ENCODE measurements at places on chromosomes 4 and X.

DNA sequence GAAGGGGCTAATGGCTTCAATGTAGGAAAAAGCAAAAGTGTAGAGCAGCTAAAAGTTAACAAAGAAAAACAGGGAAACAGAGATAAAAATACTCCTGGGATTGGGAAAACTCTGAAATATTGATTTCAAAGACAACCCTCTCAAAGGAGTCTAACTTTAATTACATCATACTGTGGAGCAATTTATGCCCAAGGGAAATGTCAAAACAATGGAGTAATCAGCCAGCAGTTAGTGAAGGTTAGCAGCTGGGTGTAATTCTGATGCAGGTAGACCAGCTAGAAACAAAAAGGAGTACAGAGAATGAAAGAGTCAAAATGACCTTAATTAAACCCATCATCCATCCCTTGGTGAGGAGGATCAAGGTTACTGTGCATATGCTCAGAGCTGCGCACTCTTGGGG lies 169.0 kb downstream of the ADAM29 start:
- DNase-seq = no peak

- DNase-seq = no peak
Observed at GRCh38 chr4:170581322-170581721, 491.6 kb upstream of the AADAT start.

DNA sequence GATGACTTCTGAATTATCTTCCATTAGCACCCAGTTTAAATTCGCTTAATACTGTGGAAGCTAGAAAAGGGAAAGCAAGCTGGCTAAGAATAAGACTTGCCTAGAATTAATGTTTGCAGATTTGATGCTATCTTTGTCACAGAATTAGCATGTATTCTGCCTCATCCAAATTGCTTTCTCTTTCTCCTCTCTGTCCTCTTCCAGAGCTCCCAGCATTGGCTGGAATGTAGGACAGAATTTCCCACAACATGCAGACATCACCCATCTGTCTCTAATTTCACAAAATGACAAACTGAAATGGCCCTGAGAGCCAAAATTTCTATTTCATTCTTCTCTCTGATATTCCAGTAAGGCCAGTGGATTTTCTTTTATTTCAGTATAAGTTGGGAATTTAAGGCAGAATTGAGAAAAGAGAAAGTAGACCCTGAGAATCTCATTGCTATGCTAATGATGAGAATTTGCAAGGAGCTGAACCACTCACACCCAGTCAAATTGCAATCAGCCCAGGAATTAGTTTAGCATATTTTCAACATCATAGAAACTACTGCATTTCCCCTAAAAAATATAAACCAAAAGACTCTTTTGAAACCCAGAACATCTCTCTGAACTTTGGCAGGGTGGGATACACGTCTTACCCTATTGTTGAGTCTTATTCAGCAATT lies 188.8 kb downstream of the RCHY1 start:
- DNase-seq = no peak

DNA sequence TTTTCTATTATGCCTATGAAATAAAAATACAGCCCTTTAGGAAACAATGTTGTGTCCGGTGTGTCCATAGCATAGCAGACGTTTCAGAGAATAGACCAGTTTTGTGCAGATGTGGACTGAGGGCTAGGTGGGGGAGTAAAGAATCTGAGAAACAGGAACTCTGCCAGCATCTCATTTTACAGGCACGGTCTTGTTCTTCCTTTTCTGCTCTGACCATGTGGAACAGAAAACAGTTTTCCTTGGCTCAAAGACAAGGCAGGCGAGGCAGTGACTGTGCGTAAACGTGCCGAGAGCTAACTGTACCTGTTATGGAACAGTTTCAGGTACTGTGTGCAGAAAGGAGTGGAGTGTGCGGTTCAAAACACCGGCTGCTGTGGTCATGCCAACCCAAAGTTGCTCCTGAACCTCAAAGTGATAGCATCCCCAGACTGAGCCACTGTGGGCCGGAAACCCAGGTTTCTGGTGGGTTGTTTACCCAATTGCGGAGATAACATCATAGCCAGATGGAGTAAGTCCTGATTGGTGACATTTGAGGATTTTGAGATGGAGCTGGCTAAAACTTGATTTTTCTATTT lies 20.2 kb downstream of the CNGA2 start:
- no peak for DNase-seq

- no peak for DNase-seq
Observed at GRCh38 chr4:186170966-186171365, 20.4 kb upstream of the CYP4V2 start.

- no peak for DNase-seq
Observed at GRCh38 chrX:7088968-7089615, 58.4 kb upstream of the STS start.

- no peak for DNase-seq
Observed at GRCh38 chrX:104108955-104109354, 3.4 kb upstream of the ZCCHC18 start.

DNA sequence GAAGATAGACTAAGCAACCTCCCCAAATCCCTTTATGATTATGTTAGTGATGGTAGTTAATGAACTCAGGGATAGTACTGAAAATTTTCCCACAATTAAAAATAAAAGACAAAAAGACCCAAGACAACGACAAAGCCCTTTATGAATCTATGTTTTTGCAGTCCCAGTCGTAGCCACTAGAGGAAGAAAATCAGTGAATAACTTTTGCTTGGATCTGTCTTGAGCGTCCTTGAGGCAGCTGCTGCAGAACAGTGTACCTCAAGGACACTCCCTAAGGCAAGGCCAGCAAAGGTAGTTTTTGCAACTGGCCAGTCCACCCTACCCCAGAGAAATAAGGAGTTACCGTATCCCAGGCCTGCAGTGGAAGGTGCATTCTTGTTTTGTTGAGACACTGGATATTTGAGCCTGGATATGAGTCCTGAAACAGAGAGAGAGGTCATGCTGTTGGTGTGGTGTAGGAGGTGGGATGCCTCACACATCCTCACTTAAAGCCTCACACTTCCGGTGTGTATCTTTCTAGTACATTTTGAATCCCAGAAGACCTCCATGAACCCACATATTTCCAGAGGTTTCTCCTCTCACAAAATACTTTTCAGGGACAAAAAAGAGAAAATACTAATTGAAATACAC lies 8.7 kb upstream of the TIMM8A start:
- DNase-seq = no peak

- DNase-seq = no peak
Observed at GRCh38 chr4:120064887-120065286, 1.8 kb downstream of the MAD2L1 start.

All from GM18507 (cell line).